Liver (tissue), 10 donors: ENCODE measurements at places on chromosomes 5 and 9. TPM values are rescaled to one million over a fixed set of nuclear protein-coding genes. Genes with fewer than 3 reads are reported as not detected.

GRCh38 chr9:32603914-32604852 lies 31.2 kb upstream of the NDUFB6 start:
- no peak overlapping the region for H3K27ac ChIP-seq
- DNase-seq: no peak
- H3K4me1 ChIP-seq: no peaks in the 10 kb centered on the region
- H3K4me3 ChIP-seq: no peak overlapping the region

CCDC152 gene
- polyA plus RNA-seq: 81.4 TPM

GDNF gene
- not detected for polyA plus RNA-seq

RGS3 gene
- 65.0 TPM for polyA plus RNA-seq

DNA sequence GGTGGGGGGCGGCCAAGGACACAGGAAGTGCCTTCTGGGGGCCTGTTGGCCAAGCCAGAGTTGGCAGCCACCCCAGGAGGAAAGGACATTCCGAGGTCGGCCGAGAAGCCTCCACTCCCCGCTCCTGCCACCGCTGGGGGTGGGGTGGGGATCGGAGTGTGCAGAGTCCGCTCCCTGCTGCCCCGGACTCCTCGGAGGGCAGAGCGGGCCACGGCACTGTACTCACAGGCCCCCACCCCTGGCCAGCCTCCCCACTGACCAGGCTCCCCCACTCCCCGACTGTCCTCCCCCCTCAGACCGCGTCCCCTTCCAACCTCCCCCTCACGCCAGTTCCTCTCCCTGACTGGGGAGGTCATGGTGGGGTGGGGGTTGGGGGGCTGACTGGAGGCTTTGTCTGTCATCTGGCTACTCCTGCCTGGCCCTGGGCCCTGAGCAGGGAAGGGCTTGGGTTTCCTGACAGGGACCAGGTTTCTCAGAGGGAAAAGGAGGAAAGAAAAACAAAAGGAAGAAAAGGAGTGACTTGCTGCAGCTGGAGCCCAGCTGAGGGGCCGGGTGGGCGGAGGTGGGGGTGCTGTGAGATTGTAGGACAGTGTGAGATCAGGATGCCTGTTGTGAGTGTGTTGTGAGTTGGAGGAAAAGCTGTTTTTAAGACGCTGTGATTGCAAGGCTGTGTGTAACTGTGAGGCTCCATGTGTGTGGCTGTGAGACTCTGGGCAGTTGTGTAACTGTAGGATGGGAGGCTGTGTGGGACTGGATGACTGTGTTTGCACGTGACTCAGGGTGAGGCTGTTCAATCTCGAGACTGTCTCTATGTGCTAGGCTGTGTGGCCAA lies 29.7 kb downstream of the CNTFR start:
- DNase-seq: no peak
- H3K4me1 ChIP-seq: peaks cover 24% of the 10 kb centered on the region
- H3K27me3 ChIP-seq: no peaks in the 10 kb centered on the region
- H3K4me3 ChIP-seq: no peak overlapping the region
- H3K36me3 ChIP-seq: peaks cover 4% of the 10 kb centered on the region
- H3K27ac ChIP-seq: no peak overlapping the region

DNA sequence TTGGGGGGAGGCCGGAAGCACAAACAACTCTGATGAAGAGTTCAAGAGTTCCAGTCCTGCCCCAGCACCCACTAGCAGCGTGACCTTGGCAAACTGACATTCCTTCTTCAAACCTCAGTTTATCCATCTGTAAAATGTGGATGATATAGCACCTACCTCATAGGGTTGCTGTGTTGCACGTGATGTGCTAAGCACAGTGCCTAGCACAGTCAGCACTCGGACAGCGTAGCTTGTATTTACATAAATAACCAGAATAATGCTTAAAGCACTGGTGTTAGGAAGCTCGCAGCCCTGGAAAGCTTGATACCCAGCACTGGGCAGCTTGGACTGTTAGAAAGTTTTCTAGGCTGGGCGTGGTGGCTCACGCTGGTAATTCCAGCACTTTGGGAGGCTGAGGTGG lies 5.1 kb downstream of the PKN3 start:
- no peaks in the 10 kb centered on the region for H3K36me3 ChIP-seq
- H3K27me3 ChIP-seq: no peaks in the 10 kb centered on the region
- no peaks in the 10 kb centered on the region for H3K4me1 ChIP-seq
- DNase-seq: no peak

DNA sequence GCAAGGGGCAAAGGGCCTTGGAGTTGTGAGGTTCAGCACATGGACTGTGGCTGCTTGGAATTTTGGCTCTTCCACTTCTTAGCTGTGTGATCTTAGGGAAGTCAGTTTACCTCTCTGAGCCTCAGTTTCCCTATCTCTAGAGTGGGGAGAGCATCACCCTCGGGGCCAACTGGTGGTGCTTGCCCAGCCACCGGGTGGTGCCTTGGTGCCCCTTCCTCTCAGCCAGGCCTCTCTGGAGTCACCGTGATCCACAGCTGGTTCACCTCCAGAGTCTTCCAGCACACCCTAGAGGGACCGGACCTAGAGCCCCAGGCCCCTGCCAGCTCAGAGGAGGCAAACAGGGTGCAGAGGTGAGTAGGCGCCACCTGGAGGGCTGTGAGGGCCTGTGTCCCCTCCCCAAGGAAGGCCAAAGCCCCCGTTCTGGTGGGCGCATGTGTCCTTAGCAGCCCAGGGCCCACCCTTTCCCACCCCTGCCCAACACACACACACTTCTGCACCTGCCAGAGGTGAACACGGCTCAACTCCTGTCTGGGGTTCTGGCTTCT lies 7.7 kb downstream of the ADGRD2 start:
- no peak overlapping the region for H3K4me3 ChIP-seq
- no peak for DNase-seq
- no peaks in the 10 kb centered on the region for H3K4me1 ChIP-seq
- H3K27ac ChIP-seq: no peak overlapping the region
- no peaks in the 10 kb centered on the region for H3K36me3 ChIP-seq
- H3K27me3 ChIP-seq: no peaks in the 10 kb centered on the region

GRCh38 chr5:10665799-10666198 lies 95.2 kb downstream of the DAP start:
- H3K4me1 ChIP-seq: peaks cover 5% of the 10 kb centered on the region
- no peak overlapping the region for H3K4me3 ChIP-seq
- H3K27me3 ChIP-seq: no peaks in the 10 kb centered on the region
- H3K36me3 ChIP-seq: no peaks in the 10 kb centered on the region
- H3K27ac ChIP-seq: no peak overlapping the region

DNA sequence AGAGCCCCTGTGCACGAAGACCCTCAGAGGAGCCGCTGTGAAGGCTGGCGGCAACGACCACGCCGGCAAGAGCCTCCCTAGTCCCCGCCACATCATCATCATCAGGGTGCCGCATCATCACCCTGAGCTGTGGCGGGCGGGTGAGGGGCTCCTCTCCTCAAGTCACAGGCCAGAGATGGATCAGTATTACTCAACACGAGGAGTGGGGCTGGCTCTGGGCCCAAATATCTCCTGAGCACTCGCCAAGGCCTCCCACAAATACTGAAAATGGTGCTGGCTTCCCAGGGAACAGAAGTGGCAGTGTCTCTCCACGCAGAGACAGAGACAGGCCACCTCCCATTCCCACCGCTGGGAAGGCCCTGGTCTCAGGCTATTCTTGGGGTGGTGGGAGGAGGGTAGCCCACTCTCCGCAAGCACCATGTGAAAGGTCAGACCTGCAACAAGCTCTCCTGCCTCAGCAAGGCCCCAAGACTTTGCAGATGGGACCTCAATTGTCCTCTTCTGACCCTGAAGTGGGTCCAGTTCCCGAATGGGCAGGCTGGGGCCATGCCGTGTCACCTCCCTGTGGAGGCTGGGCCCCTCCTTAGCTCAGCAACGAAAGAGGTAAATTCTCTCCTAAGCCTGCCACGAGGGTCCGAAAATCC lies 39.3 kb upstream of the ZNF354A start:
- no peak for DNase-seq
- no peaks in the 10 kb centered on the region for H3K36me3 ChIP-seq
- no peak overlapping the region for H3K4me3 ChIP-seq
- no peaks in the 10 kb centered on the region for H3K4me1 ChIP-seq
- H3K27me3 ChIP-seq: no peaks in the 10 kb centered on the region

CAAP1 gene
- polyA plus RNA-seq: 9.1 TPM

DNA sequence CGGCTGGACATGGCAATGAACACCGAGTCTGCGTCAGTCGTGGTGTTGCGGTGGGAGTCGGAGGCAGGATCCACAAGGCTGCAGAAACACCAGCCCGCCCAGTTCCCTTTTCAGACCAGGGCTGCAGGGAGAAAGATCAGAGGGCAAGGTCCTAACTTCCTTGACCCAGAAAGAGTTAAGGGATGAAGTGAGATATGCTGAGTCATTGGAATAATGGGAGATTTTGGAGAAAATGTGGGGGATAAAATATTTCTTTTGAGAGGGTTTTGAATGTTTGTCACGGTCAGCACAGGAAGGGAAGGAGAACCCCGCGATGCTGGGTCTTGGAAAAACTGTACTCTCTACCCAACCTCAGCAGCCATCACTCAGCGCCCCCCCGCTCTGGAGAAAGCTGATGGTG lies 416.0 kb downstream of the ICE1 start:
- H3K4me3 ChIP-seq: no peak overlapping the region
- H3K36me3 ChIP-seq: no peaks in the 10 kb centered on the region
- no peaks in the 10 kb centered on the region for H3K4me1 ChIP-seq
- no peaks in the 10 kb centered on the region for H3K27me3 ChIP-seq
- DNase-seq: no peak
- H3K27ac ChIP-seq: no peak overlapping the region

DNA sequence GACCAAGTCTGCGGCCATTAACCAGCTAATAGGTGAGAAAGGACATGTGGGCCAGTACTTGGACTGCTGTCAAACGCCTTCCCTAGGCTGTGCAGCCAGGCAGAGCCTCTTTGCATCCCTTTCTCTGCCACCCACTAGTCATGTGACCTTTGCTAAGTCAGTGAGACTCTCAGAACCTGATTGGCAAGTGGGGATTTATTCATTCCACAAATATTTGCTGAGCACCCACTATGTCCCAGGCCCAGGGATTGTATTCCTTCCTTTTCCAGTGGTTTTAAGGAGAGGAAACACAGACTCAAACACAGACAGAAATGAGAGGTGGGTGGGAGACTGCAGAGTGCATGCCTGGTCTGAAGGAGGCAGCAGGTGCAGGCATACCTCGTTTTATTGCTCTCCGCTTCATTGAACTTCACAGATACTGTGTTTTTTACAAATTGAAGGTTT lies 71.6 kb upstream of the GALNT10 start:
- no peak for DNase-seq
- no peaks in the 10 kb centered on the region for H3K4me1 ChIP-seq
- no peaks in the 10 kb centered on the region for H3K27me3 ChIP-seq
- no peaks in the 10 kb centered on the region for H3K36me3 ChIP-seq
- no peak overlapping the region for H3K27ac ChIP-seq

CDO1 gene
- polyA plus RNA-seq: 270 TPM

DNA sequence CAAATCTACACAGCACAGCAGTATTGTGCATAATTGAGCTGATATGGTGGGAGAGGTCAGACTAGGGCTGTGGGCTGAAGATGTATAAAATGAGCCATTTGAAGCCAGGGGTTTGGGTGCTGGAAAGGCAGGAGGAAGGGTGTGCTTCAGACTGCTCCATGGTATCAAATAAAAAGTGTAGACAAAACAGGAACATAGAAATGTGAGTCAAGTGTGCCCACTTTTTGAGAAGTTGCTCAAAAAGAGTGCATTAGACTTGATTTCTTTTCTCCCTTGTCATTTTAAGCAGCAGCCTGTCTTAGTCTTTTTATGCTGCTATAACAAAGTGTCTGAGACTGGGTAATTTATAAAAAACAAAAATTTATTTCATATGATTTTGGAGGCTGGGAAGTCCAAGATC lies 55.8 kb upstream of the ZFAND5 start:
- H3K4me1 ChIP-seq: no peaks in the 10 kb centered on the region
- H3K4me3 ChIP-seq: no peak overlapping the region
- no peaks in the 10 kb centered on the region for H3K27me3 ChIP-seq
- H3K27ac ChIP-seq: no peak overlapping the region
- H3K36me3 ChIP-seq: no peaks in the 10 kb centered on the region

GRCh38 chr9:36956908-36957307 lies 77.2 kb downstream of the PAX5 start:
- H3K27ac ChIP-seq: no peak overlapping the region
- no peak for DNase-seq

ACTBL2 gene
- polyA plus RNA-seq: not detected

DNA sequence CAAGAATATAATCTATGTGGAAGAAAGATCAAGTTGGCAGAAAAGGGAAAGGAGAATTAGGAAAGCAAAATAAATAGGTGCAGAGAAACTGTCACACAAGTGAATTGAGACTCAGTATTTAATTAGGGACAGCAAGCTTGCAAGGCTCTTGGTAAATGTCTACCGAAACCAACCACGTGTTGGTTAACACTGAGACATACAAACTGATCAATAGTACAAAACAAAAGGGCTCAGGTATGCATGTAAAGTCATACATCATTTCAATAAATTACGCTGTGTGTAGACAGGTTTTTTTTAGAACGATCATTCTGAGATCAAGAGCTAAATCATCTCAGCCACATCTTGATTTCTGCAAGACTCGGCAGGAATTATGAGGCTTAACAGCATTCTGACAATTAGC lies 225.4 kb downstream of the EBF1 start:
- H3K36me3 ChIP-seq: no peaks in the 10 kb centered on the region
- no peaks in the 10 kb centered on the region for H3K27me3 ChIP-seq
- peaks cover 5% of the 10 kb centered on the region for H3K4me1 ChIP-seq
- H3K27ac ChIP-seq: no peak overlapping the region

DNA sequence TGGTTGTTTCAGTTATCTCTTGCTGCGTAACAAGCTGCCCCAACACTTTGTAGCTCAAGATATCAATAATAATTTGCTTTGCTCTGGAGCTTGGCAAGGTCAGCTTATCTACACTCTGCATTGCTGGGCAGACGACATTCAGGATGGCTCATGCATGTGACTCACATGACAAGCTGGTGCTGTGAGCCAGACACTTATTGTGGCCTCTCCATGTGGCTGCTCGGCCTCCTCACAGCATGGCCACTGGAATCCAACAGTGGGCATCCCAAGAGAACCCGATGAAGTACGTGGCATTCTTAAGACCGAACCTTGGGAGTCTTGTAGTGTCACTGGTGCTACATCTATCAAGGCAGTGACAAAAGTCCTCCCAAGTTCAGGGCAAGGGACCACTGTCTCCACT lies 94.2 kb upstream of the MVB12B start:
- no peak overlapping the region for H3K4me3 ChIP-seq
- no peak overlapping the region for H3K27ac ChIP-seq
- no peaks in the 10 kb centered on the region for H3K4me1 ChIP-seq

GRCh38 chr9:35562895-35563780 lies 41.9 kb upstream of the TESK1 start:
- DNase-seq: no peak
- no peaks in the 10 kb centered on the region for H3K27me3 ChIP-seq
- no peak overlapping the region for H3K27ac ChIP-seq
- no peaks in the 10 kb centered on the region for H3K36me3 ChIP-seq
- H3K4me3 ChIP-seq: no peak overlapping the region
- H3K4me1 ChIP-seq: peaks cover 6% of the 10 kb centered on the region

DNA sequence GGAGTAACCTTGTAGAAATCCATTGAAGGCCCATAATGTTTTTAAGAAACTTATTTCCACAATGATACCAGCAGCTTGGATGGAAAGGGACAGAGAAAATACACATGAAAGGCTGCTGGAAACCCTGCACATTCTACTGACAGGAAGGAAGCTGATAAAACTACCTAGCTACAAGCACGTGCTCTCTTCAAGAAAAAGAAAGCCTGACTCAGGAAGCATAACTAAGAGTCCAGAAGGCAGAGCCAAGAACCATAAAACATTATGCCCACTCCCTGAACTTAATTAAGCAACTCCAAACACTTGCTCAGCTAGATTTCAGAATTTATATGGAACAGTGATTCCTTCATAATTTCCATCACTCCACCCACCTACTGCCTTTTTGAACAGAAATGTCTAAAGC lies 430.8 kb downstream of the SEMA5A start:
- H3K27ac ChIP-seq: no peak overlapping the region
- H3K27me3 ChIP-seq: no peaks in the 10 kb centered on the region
- H3K4me3 ChIP-seq: no peak overlapping the region
- no peak for DNase-seq
